ENCODE measurements at places on chromosomes 3 and 15.

DNA sequence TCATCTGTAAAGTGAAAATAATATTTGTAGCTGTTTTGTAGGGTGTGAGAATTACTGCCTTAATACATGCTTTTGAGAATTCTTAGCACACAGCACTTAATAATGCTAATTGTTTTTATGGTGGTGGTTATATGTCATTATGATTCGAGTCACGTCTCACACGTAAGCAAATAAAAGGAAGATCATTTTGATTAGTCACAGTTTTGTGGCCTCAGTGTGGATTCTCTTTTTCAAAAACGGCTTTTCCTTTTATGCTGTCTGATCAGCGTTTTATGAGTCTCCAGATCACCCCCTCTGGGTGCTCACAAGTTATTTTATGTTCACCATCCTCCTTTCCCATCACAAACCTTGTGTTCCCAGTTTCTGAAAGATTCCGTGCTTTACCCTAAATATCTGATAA is 255.6 kb upstream of the CNTN4 start:
- no peak for DNase-seq

DNA sequence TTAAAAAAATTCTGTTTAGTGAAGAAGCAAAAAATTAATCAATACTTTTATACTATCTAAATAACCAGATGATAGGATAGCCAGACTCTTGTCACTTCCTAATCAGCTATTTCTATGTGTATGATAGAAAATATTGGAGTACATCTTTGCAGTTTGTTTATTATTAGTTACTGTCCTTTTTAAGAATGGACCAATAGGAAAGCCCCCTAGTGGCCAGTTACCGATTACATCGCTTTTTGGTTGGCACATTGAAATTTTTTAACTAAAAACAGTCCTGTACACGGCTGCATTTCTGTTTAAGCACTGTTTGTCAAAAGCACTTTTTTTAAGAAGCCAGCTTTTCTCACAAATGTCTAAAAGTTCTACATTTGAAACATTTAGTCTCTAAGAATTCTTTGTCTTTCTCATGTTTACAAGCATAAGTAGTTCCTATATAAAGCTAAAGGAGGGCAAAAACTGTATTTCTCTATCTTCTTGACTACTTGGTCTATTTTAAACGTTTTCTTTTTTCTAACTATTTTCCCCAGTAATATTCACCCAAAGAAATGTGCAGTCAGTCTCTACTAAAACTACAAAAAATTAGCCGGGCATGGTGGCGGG is 253.2 kb upstream of the LRTM1 start:
- no peak for DNase-seq

DNA sequence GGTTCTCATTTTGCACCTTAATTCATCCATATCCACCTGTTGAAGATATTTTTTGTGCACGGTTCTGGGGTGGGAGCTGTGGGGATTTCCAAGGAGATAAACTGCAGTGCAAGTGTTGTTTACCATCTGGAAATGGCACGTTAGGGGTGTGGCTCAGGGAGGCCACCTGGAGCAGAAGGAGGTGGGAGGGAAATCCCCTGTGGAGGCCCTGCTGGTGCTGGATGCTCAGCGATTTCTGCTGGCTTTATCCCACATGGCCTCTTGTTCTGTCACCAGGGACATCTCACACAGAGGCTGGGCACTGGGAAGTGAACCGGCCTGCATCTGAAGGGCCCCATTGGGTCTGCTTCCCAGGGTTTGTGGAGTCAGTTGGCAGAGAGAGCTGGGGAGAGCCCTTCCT is 24.3 kb downstream of the TRPM1 start:
- DNase-seq = no peak

GRCh38 chr15:87781959-87782625 is 474.4 kb downstream of the NTRK3 start:
- no peak for DNase-seq

DNA sequence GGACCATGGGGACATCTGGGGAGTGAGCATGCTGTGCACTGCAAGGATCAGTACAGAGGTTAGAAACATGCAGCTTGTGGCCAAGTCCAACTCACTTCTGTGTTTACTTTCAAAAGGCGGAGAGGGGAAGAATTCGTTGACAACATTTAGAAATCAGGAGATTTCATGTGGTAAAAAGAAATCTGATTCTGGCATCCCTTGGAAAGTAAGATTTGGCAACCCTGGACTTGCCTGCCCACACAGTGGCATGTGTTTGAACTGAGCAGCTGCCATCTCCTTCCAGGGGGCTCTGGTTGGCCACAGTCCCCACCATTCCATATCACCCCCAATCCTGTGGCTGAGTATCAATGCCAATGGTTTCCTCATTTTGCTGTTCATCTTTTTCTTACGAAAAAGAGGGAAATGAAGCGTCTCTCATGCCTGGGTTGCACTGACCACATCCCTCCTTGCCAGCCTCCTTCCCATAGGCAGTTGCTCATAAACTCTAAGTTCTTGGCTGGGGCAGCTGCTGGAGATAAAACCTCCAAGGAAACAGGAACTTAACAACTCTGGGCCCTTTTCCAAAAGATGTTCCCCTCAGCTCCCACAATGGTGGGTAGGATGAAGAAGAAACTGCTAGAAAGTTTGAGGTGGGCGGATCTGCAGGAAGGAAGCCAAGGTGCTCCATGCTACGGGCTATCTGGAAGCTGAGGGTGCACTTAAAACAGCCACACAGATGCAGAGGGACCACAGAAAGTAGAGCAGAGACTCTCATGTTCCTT is 29.2 kb downstream of the SLC6A11 start:
- DNase-seq = no peak

GRCh38 chr15:95888762-95889161 is 441.7 kb upstream of the NR2F2 start:
- DNase-seq = no peak

- no peak for DNase-seq
Measured at GRCh38 chr3:44206862-44207652, 34.6 kb upstream of the TOPAZ1 start.

DNA sequence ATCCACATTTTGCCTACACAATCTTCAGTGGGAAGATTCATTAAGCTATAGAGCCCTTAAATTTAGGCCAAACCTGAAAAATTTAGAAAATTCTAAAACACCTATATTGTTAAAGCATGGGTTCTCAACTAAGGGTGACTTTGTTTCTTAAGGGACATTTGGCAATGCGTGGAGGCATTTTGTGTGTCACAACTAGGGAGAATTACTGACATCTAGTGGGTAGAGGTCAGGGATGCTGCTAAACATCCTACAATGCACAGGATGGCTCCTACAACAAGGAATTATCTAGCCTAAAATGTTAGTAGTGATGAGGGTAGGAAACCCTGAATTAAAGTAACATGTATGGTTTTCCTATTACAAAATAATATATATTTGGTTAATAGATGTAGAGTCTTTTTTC is 55.8 kb downstream of the TBC1D5 start:
- DNase-seq = no peak

Data from astrocyte of the cerebellum (primary cell).